ENCODE measurements at places on chromosomes 1 and 21.

- DNase-seq = no peak
These were observed 75.6 kb downstream of the NEK7 start for GRCh38 chr1:198232378-198232777.

GRCh38 chr1:207309745-207310273 lies 11.7 kb upstream of the CD55 start:
- no peak for DNase-seq

DNA sequence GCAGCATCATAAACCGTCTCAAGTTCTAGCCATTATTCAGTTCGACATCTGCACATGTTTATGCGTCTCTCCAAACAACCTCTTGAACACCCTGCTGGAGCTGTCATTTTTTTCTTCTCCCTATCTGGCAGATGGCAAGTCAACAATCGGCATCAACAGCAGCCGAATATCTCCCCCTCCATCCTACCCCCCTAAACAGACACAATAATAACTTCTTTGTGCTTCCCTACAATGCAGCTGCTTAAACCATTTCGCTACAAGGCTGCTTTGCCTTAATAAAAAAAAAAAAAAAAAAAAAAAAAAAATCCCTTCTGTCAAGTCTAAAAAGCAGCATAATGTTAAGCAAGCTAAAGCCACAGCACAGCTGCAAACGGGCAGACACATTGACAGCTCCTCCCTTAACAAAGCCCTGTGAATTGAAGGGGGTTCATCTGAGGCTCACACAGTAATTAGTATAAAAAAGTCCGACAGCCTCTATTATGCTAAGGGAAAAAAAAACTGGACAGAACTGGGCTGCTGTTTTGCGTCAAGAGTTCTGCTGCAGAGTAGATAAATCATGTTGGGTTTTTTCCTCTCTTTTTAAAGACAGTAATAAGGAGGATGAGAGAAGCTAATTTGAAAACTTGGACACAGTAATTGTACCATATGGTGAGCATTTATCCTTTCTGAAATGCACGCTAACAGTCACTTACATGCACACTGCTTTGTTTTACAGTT lies 136.4 kb downstream of the AKT3 start:
- no peak for DNase-seq

DNA sequence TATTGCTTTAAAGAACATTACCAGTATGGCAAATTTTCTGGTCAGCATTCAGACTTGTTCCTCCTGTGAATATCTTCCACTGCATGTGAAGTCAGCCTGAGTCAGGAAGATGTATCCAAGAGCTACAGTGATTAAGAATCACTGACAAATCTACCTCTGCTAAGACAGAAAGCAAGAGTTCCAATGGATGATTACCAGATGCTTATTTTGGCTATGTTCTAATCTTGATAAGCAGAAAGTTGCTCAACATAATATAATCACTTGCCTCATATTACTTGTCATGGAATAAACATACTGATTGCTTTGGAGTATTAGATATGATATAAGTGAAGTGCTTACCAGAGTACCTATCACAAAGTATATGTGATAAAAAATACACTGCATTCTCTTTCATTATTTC lies 738.1 kb downstream of the ADGRL2 start:
- no peak for DNase-seq

- DNase-seq = no peak
These were observed 134.6 kb upstream of the ARHGEF16 start for GRCh38 chr1:3319874-3320245.

DNA sequence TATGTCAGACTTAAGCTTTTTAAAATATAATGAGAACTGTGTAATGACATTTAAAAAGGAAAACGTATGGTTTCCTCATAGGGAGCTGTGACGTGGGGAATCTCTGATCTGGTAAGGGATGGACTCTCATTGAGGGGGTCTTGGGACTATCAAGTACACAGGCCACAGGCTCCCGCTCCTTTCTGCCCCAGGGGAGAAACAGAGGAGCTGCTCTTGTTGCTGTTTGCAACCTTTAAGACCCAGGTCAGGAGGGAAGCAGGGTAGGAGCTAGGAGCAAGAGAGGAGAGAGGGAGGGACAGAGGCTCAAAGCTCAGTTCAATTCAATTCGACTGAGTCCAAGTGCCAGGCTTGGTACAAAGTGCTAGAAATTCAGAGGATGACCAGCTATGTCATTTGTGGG lies 185.1 kb upstream of the CSF3R start:
- no peak for DNase-seq

- no peak for DNase-seq
These were observed 2.6 kb upstream of the RNF2 start for GRCh38 chr1:185042737-185043136.

DNA sequence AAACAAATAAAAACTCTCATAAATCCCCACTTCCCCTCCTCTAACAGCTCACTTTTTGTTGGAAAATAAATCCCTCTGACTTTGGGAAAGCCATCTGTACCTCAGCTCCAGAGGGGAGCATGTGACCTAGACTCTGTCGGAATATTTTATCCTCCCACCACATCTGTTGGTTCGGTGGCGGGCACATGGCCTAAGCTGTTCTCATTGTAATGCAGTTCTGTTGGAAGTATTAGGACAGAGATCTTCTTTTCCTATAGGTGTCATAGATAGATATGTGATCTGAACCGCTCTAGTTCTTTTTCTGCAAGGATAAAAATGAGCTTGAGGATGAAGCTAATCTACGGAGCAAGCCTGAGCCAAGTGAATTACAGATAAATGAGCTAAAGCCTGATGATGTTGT lies 50.5 kb upstream of the EPS8L3 start:
- DNase-seq = no peak

- no peak for DNase-seq
These were observed 43.9 kb downstream of the WNT9A start for GRCh38 chr1:227903614-227904501.

DNA sequence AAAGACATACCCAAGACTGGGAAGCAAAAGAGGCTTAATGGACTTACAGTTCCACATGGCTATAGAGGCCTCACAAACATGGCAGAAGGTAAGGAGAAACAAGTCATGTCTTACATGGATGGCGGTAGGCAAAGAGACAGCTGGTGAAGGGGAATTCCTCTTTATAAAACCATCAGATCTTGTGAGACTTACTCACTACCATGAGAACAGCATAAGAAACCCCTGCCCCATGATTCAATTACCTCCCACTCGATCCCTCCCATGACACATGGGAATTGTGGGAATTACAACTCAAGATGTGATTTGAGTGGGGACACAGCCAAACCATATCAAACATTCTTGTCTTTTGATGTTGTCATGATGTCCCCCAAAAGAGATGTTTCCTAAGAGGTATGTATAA lies 103.3 kb downstream of the DUSP10 start:
- no peak for DNase-seq

GRCh38 chr1:31981972-31982371 lies 31.7 kb upstream of the KHDRBS1 start:
- DNase-seq = no peak

DNA sequence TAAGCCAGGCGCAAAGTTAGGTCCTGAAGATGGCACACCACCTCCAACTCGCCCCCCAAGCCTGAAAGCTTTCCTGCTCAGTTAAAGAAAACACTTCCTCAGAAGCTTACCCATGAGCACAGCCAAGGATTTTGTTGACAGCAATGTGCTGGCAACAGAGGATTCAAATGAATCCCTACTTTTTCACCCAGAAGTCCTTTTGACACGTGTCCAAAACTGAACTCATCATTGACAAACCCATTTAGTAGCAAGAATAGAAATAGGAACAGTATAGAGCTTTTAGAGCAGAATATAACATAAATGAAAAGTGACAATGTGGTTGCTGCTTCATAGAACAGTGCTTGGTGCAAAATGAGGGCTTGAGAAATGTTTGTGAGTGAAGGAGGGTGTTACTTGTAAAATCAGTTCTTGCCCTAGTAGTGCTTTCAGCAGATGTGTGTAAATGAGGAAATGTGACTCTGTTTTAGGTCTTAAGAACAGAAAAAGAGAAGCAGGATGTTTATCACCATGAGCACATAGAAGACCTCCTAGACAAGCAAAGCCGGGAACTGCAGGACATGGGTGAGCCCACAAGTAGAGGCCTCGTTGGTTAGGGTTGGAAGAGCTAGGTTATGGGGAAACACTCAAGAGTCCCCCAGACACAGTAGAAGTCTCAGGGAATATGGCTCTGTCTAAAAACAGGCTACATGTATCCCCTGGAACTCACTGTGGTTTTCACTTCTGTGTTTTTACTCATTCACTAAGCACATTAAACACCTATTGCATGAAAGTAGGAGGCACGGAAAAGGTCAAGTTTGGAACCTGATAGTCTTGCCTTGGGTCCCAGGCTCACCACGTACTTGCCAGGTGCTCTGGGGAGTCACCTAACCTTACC lies 48.6 kb upstream of the TMEM125 start:
- no peak for DNase-seq

DNA sequence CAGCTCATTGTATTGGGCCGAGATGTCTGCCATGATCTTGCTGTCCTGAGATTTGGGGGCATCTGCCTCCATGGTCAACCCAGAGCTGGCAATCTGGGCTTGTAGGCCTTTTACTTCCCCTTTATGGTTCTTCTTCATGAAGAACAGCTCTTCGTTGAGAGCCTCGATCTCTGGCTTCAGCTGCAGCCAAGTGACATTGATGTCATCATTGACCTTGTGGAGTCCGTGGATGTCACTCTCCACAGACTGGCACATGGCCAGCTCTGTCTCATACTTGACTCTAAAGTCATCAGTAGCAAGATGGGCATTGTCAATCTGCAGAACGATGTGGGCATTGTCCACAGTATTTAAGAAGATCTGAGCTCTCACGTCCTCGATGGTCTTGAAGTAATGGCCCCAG lies 29.2 kb downstream of the RAP1A start:
- no peak for DNase-seq

DNA sequence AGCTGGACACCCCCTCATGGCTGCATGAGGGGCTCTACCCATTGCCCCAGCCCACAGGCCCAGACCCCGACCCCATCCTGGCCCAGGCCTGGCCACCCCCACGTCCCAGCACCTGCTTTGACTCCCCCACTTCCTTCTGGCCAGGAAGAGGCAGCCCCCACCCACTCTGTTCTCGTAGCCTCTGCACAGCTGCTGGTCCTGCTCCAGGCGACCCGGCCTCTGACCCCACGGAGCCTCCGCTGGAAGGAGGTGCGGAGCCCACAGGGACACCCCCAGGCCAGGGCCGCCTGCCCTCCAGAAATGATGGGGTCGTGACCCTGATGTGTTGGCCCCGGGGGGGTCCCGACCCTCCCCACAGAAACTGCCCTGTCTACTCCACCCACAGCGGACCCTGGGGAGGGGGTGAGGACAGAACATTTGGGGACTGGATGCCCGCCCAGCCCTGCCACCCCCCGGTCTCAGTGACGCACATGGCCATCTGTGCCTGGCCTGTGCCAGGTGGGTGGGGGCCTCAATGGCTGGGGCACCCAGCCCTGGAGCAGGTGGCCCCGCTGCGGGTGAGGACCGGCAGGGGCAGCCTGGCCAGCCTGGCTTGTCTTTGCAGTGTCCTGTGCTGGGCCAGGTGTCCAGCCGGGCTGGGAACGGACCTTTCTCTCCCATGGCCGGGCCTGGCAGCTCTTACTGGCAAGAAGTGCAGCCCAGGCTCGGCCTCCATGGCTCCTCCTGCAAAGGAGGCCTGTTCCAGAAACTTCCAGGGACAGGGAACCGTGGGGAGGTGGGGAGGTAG lies 78.6 kb downstream of the MORN1 start:
- no peak for DNase-seq

GRCh38 chr21:40926238-40926637 lies 79.3 kb upstream of the DSCAM start:
- DNase-seq = no peak

GRCh38 chr1:205925736-205926135 lies 17.5 kb downstream of the SLC26A9 start:
- DNase-seq = no peak

DNA sequence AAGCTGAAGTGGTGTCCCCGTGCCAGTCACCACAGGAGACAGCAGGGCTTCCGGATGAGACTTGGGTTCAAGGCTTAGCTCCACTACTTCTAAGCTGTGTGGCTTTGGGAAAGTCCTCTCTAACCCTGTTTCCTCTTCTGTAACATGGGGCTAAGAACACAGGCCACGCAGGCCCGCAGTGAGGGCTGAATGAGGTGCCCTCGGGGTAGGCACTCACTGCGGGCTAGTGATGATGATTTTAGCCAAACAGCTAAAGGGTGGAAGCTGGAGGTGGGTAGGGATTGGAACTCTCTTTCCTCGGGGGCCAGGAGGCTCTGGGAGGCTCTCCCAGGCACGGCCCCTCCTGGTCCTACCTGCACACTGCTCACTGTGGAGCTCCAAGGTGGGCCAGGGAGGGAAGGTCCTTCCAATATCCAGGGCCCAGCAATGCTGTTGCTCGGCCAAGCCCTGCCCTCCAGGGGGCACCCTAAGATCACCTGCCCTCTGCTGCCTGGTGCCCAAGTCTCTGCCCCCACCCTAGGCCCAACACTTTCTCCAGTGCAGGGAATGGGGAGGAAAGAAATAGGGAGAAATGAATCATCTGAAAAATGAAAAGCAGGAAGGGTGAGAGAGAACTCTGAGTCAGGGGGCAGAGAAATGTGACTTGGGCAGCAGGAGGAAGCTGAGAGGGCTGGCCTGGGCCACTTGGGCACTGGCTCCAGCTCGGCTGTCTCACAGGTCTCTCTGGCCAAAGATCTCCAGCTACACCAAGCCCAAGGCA lies 19.2 kb upstream of the EVA1B start:
- DNase-seq = no peak

DNA sequence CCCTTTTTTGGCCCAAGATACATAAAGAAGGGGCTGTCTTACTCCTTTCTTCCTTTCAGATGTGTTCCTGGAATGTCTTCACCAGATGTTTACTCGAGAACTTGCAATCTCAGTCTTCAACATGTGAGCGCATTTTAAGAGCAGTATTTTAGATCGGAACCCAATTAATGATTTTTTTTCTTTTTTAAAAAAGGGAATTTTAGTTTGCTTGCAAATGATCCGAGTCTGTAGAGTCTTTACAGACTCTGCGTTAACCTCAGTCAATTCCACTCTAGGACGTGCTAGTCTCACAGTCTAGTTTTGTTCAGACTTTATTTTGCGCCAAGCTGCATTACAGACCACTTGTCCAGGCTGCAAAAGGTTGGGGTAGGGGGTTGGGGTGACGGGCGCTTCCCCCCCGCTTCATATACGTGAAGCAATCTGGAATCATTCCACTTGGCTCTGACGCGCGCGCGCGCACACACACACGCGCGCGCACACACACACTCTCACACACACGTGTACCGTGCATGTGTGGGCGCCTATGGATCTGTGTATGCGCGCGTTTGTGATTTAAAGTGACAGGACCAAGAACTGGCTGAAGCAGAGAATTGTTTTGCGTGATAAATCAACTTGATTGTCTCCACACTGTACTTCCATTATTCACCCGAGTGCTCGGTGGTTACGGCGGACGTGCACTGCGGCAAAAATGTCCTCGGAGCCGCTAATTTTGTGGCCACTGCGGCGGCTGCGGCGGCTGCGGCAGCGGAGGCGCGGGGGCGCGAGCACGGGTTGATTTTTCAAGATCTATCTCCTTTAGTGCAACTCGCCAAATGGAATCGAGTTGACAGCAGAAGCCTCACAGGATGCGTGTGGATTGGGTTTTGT lies 25.6 kb upstream of the NFIA start:
- DNase-seq = no peak

DNA sequence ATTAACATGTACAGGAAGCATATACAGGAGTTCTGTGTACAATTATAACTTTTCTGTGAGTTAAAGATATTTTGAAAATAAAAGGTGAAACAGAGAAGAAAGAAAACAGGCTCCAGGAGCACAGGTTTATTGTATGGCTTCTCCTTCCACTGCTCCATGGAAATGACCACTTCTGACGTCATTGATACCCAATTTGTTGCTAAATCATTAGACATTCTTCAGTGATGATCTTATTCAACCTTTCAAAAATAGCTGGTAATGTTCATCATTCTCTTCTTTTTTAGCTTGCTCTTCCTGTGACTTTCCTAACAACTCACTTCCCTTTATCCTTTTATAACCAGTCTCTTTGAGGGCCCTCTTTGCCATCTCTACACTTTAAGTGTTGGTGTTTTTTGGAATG lies 77.8 kb downstream of the KCNK2 start:
- no peak for DNase-seq
